Putamen (tissue), 1 donor: ENCODE measurements at places on chromosomes 5 and 9.

DNA sequence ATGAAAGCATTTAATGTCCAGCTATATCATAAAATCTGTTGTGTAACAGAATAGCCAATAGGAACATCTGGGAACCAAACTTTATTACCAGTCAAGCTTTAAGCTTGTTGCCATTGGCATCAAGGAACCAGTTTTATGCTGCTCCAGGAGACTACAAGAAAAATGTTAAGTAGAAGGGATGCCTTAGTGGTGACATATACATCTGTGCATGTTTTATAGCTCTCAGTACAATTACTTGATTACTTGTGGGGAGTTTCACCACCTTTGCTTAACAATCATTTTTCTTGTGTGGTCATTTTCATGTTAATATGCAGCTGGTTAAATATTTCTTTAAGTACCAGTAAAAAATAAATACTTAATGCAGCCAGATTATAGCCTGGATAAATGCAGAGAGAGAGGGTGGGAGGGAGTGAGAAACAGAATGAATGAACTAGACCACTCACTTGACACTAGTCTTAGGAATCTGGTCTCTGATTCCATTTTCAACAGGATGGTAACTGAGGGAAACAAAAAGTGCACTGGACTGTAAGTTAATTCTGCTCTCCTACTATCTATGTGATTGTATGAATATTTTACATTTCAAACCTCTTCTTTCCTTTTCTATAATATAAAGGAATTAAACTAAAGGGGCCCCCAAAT lies 35.7 kb upstream of the LURAP1L start:
- no peak for DNase-seq

- no peak for DNase-seq
These were observed 153.1 kb downstream of the GADD45G start for GRCh38 chr9:89757776-89758528.

GRCh38 chr9:93952119-93952783 lies 2.9 kb downstream of the BARX1 start:
- DNase-seq, result no peak

- DNase-seq, result no peak
These were observed 55.4 kb downstream of the LHX2 start for GRCh38 chr9:124066783-124067577.

- no peak for DNase-seq
These were observed 25.0 kb upstream of the ERMP1 start for GRCh38 chr9:5857928-5858327.

GRCh38 chr5:136021016-136021405 lies 7.8 kb upstream of the TGFBI start:
- DNase-seq, result no peak

GRCh38 chr9:4678679-4679267 lies 596 bp upstream of the CDC37L1 start:
- peak; percentile 11 for DNase-seq

DNA sequence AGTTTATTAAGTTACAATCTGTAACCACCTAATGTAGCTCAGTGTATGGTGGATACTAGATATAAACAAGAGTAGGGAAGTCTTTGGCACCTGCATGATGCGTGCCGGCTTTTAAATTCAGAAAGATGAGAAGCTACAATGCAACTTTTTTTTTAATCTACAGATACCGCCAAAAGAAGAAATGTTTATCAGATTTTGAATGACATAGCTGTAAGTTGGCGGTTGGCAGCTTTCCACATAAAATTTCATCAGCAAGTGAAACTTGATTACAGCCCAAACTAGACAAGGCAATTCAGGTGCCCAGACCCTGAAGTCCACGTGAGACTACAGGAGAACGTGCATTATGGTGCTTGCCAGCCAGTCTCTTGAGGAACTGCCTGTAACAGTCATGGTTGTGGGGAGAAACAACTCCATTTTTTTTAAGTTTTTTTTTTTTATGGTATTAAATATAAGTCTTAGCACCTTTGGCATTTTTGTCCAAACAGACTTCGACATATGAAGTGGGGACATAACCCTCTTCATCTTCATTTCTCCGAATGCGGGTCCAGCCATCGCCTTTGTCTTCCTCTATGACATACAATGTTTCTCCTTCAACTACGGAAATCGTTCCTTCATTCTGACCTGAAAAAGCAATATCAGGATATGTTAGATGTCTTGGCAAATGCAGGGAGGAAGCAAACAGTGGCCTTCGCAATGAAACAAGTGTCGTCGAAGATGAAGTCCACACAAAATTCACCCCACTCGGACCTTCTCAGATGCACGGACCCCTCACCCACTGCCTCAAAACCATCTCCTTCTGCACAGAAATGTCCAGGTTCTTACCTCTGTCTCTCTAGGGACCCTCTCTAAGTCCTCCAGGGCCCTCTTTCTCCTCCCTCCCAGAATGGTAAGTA lies 60.4 kb downstream of the USP20 start:
- no peak for DNase-seq

DNA sequence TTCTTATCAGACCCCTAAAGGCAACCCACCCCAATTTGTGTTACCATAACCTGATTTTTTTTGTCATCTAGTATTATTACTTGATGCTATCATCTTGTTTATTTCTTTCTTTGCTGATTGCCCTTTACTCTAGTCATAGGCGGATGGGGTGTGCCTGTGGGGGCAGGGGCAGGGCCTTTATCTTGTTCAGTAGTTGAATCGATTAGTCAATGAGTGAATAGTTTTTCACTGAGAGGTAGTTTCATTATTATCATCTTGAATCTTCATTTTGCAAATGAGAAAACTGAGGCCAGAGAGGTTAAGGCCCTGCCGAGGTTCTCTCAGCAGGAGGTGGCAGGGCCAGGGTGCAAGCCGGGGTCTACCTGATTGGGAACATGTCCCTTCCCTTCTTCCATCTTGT lies 9.4 kb upstream of the GM2A start:
- DNase-seq, result no peak

DNA sequence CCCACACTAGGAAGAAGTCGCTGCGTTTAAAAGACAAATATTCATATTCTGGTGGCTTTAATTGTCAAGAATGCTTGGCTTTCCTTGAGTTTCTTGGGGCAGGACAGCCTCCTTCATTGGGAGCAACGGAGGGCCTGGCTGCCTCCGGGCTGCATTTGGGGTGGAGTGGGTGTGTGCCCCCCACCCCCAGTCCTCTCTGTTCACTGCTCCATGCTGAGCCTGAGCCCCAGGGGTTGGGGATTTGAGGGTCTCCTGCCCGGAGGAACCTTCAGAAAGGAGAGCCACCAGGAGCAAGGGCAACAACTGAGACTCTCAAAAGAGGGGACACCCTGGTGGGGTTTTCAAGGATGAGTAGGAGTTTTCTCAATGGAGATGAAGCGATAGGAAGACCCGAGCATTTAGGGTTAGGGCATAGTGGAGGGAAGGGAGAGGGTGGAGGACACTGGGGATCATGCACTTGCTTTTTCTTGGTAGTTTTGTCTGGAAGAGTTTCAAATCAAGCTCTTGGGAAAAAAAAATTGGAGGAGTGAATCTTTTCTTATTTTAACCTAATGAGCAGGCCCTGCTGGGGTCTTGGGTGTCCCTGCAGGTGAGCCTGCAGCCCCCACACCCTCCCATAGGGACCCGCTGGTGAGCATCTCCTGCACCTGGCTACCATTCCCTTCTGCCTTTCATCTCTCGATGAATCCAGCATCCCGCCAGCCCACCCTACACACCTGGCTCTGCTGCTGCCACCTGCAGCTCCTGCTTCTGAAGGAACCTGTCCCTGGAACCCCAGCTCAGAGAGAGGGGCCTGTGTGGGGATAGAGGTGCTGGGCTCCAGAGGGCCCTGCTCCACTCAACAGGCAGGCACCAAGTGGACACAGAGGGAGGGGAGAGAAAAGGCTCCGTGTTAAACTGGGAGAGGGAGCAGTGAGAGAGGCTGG lies 4.1 kb downstream of the SLC6A19 start:
- DNase-seq, result no peak

DNA sequence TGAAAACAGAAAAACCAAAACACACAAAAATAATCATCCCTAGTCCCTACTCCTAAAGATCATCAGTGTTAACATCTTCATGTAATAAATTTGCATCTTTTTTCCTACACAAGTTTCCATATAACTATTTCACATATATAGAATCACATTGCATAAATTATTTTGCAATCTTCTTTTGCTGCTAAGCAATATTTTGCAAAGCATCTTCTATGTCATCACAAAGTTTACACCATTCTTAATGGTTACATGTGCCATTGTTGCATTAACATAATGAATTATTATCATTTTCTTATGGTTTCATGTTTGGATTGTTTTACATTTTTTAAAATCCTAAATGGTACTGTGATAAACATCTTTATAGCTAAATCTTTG lies 17.8 kb downstream of the SH3TC2 start:
- no peak for DNase-seq
